Ovary (tissue), 10 donors: ENCODE measurements at places on chromosomes 4 and X. TPM values are rescaled to one million over a fixed set of nuclear protein-coding genes. Genes with fewer than 3 reads are reported as not detected.

DNA sequence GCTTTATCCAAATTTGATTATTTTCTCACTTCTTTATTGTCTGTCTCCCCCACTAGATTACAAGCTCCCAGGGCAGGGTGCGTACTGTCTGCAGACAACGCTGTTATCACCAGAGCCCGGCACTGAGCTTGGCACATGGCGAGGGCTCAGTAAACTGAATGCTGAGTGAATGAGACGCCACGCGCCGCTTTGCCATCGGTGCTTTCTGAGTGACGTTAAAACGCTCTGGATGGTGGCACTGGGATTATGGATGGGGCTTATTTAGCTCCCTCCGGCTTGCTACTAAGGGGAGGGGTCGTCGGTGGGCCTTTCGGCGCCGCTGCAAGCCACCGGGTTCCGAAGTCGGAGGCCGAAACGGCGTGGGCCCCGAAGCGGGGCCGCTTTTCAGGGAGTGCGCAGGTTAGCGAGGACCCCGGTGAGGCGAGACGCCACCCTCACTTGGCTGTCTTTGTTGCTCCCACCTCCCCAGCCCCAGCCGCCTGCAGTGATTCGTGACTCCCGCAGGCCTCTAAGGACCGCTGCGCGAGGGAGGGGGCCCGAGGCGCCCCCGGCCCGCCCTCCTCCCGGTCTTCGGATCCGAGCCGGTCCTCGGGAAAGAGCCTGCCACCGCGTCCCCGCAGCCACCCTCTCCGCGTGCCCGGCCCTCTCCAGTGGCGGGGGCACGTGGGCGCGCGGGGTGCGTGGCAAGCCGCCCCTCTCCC, 569 bp upstream of the FHL1 start:
- H3K27ac ChIP-seq, result no peak overlapping the region
- no peaks in the 10 kb centered on the region for H3K27me3 ChIP-seq
- no peak for DNase-seq
- H3K4me1 ChIP-seq, result peaks cover 2% of the 10 kb centered on the region
- H3K4me3 ChIP-seq, result peak overlapping the region; percentile 66

Gene FAT1
- 48.8 TPM for polyA plus RNA-seq

DNA sequence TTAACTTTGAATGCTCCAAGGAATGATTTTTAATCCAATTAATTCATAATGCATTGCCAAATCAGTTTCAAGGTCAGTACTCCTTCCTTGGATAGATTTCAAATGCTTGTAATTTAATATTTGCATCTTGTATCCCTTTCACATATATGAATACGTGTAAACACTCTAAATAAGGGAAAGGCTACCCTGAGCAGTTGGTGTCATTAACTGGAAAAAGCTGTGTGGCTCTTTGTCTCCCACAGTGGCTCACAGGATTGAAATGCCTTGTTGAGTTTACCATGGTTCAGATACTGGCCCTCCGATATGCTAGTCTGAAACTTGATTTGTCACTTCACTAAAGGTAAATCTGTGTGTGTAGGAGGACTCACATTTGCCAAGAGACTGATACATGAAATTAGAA, 16.7 kb upstream of the ACOT9 start:
- H3K4me3 ChIP-seq, result no peak overlapping the region
- H3K4me1 ChIP-seq, result no peaks in the 10 kb centered on the region
- no peak overlapping the region for H3K27ac ChIP-seq
- no peaks in the 10 kb centered on the region for H3K36me3 ChIP-seq
- no peak for DNase-seq

Gene SMAD1
- polyA plus RNA-seq, result 27.0 TPM

DNA sequence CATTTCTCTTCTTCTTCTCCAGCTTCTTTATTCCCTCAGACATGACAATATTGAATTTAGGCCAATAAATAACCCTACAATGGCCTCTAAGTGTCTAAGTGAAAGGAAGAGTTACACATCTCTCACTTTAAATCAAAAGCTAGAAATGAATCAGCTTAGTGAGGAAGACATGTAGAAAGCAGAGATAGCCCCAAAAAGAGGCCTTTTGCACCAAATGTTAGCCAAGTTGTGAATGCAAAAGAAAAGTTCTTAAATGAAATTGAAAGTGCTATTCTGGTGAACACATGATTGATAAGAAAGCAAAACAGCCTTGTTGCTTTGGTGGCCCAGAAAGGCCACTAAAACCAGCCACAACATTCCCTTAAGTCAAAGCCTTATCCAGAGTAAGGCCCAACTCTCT, 146.2 kb upstream of the HHIP start:
- no peak overlapping the region for H3K27ac ChIP-seq
- no peaks in the 10 kb centered on the region for H3K27me3 ChIP-seq
- H3K4me3 ChIP-seq, result no peak overlapping the region
- H3K4me1 ChIP-seq, result no peaks in the 10 kb centered on the region
- H3K36me3 ChIP-seq, result no peaks in the 10 kb centered on the region

DNA sequence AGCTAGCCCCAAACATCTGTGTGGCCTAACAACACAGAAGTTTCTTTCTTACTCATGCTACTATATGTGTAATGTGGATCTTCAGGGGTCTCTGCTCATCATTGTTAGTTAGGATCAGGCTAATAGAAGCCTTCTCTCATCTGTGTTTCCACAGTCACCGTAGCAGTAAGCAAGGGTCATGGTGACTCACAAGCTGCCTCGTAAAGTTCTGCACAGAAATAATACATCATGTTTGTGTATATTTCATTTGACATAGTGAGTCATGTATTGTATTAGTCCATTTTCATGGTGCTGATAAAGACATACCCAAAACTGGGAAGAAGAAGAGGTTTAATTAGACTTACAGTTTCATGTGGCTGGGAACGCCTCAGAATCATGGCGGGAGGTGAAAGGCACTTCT, 38.7 kb downstream of the SLC4A4 start:
- H3K4me1 ChIP-seq, result no peaks in the 10 kb centered on the region
- H3K27ac ChIP-seq, result no peak overlapping the region

Gene MAGEA1
- not detected for polyA plus RNA-seq

DNA sequence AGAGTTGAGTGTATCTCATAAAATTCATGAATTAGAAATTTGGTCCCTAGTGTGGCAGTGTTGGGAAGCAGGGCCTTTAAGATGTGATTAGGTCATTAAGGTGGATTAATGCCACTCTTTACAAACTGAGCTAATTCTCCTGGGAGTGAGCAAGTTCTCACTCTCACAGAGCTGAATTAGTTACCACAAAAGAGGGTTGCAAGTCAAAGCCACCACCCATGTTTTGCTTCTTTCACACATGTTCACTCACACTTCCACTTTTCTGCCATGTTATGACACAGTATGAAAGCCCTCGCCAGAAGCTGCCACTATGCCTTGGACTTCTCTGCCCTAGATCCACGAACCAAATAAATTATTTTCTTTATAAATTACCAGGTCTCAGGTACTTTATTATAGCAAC, 332.1 kb downstream of the ARAP2 start:
- H3K36me3 ChIP-seq, result no peaks in the 10 kb centered on the region
- no peak overlapping the region for H3K4me3 ChIP-seq
- H3K4me1 ChIP-seq, result no peaks in the 10 kb centered on the region
- DNase-seq, result no peak
- H3K27me3 ChIP-seq, result no peaks in the 10 kb centered on the region

DNA sequence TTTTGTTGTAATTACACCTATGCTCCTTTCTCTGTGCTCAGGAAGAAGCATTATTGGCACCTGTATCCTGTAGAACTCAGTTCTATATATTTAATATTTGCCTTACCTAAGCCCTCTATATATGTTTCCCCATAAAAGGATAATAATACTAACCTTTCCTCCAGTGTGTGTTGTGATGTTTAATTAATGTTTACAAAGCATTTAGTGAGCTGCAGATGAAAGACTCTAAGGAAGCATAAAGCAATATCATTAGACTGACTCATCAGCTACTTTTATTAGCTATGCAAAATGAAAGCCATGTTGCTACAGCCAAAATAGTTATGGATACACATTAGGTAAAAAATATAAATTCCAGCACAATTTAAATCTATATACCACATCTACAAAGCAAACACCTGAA, 93.6 kb upstream of the PTPN13 start:
- DNase-seq, result no peak
- no peaks in the 10 kb centered on the region for H3K36me3 ChIP-seq
- no peak overlapping the region for H3K27ac ChIP-seq
- H3K4me1 ChIP-seq, result no peaks in the 10 kb centered on the region
- H3K27me3 ChIP-seq, result no peaks in the 10 kb centered on the region

DNA sequence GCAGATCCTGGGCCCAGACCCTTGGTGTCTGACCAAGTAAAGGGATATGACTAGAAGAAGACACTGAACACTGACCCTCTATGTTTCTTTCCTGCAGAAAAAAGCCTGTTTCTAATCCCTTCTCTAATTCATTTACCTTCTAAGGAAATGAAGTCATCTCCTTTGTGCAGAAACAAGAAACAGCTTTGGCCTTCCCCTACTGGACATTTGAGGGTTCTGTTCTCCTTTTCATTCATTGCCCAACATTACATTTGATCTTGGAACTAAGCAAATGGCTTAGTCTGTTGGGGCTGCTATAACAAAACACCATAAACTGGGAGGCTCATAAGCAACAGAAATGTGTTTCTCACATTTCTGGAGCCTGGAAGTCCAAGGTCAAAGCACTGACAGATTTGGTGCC, 20.0 kb downstream of the HCCS start:
- no peak overlapping the region for H3K4me3 ChIP-seq
- H3K4me1 ChIP-seq, result no peaks in the 10 kb centered on the region
- no peaks in the 10 kb centered on the region for H3K36me3 ChIP-seq
- H3K27ac ChIP-seq, result no peak overlapping the region
- no peaks in the 10 kb centered on the region for H3K27me3 ChIP-seq

Gene MXD4
- polyA plus RNA-seq, result 41.5 TPM

DNA sequence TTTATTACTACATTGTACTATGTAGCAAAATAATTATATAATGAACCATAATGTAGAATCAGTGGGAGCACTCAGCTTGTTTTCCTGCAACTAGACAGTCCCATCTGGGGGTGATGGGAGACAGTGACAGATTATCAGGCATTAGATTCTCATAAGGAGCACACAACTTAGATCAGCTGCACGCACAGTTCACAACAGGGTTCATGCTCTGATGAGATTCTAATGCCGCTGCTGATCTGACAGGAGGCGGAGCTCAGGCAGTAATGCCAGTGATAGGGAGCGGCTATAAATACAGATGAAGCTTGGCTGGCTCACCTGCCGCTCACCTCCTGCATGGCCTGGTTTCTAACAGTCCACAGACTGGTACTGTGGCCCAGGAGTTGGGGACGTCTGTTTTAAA, 199.2 kb downstream of the MAB21L2 start:
- H3K27me3 ChIP-seq, result no peaks in the 10 kb centered on the region
- H3K36me3 ChIP-seq, result no peaks in the 10 kb centered on the region
- H3K27ac ChIP-seq, result no peak overlapping the region
- no peak for DNase-seq
- H3K4me1 ChIP-seq, result no peaks in the 10 kb centered on the region
- no peak overlapping the region for H3K4me3 ChIP-seq

Gene TKTL2
- polyA plus RNA-seq, result not detected

GRCh38 chrX:96770315-96770714, 85.7 kb downstream of the DIAPH2 start:
- H3K36me3 ChIP-seq, result no peaks in the 10 kb centered on the region
- DNase-seq, result no peak
- no peaks in the 10 kb centered on the region for H3K27me3 ChIP-seq
- peaks cover 2% of the 10 kb centered on the region for H3K4me1 ChIP-seq

DNA sequence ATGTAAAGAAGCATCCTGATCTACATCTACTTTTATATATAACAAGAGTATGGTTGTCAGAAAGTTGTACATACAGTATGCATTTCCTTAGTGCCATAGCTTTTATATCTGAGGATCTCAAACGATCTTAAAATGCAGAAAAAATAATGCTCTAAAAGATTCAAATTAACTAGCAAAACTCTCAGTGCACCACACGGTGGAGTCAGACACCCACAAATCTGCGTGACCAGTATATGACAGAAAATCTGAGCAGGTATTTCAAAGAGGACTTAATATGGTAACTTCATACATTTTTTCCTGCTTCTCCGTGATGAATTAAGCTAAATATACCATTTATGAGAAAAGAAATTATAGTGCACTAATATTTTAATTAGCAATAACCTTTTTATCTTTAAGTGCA, 803.0 kb downstream of the DMD start:
- no peak overlapping the region for H3K27ac ChIP-seq
- H3K36me3 ChIP-seq, result no peaks in the 10 kb centered on the region
- DNase-seq, result no peak
- no peaks in the 10 kb centered on the region for H3K27me3 ChIP-seq

- DNase-seq, result no peak
- no peak overlapping the region for H3K4me3 ChIP-seq
- peaks cover 11% of the 10 kb centered on the region for H3K4me1 ChIP-seq
- no peaks in the 10 kb centered on the region for H3K27me3 ChIP-seq
Measured at GRCh38 chr4:8523175-8523574, 57.0 kb upstream of the GPR78 start.

Gene CCNB3
- 1.5 TPM for polyA plus RNA-seq

GRCh38 chr4:110955748-110956147, 332.9 kb upstream of the PITX2 start:
- H3K27ac ChIP-seq, result no peak overlapping the region
- no peaks in the 10 kb centered on the region for H3K36me3 ChIP-seq
- H3K4me1 ChIP-seq, result no peaks in the 10 kb centered on the region
- H3K4me3 ChIP-seq, result no peak overlapping the region

- no peaks in the 10 kb centered on the region for H3K4me1 ChIP-seq
- no peak overlapping the region for H3K27ac ChIP-seq
- H3K4me3 ChIP-seq, result no peak overlapping the region
- no peaks in the 10 kb centered on the region for H3K36me3 ChIP-seq
- no peak for DNase-seq
Measured at GRCh38 chr4:173057442-173057841, 111.2 kb upstream of the GALNT7 start.

- no peak for DNase-seq
- no peak overlapping the region for H3K4me3 ChIP-seq
- H3K4me1 ChIP-seq, result peaks cover 3% of the 10 kb centered on the region
- H3K27me3 ChIP-seq, result no peaks in the 10 kb centered on the region
- no peaks in the 10 kb centered on the region for H3K36me3 ChIP-seq
- no peak overlapping the region for H3K27ac ChIP-seq
Measured at GRCh38 chr4:140686796-140687195, 69.4 kb downstream of the TBC1D9 start.

Gene DCX
- 0.13 TPM for polyA plus RNA-seq

- H3K4me1 ChIP-seq, result no peaks in the 10 kb centered on the region
- DNase-seq, result no peak
Measured at GRCh38 chr4:89997171-89997704, 102.6 kb downstream of the MMRN1 start.

Gene RNF128
- 1.2 TPM for polyA plus RNA-seq

DNA sequence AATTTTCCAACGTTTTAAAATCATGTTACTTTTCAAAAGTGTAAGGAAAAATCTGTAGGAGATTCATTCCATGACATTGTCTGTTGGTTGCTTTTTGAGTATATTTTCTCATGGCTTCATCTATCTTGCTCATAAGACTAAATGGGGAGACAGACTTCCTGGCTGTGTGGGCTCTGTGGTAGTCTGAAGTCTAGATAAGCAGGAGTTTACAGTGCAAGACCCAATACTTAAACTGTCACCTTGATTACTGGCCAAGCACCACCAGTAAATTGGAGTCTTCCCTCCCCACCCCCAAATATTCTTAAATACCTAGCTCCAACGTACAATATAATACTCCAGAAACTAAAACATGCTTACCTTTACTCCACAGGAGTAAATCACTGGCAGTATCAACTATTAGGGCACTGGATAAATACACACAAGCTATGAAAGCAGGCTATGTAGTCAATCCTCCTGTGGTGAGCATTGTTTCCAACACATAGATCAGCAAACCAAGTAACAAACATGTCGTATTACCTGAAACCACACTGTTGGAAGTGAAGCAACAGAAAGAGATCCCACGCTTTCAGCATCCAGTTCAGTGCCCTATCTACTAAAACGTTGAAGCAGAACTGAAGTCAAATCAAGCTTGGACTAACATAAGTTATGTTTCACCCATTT, 6.2 kb downstream of the HNRNPD start:
- no peak overlapping the region for H3K4me3 ChIP-seq
- DNase-seq, result no peak
- peaks cover 21% of the 10 kb centered on the region for H3K4me1 ChIP-seq
- H3K27me3 ChIP-seq, result no peaks in the 10 kb centered on the region
- H3K36me3 ChIP-seq, result no peaks in the 10 kb centered on the region

Gene RS1
- not detected for polyA plus RNA-seq
